Liver (tissue), 10 donors: ENCODE measurements at places on chromosomes 12 and 14.
A peak's percentile ranks its signal among the peaks of the same experiment; 100 is the strongest.

DNA sequence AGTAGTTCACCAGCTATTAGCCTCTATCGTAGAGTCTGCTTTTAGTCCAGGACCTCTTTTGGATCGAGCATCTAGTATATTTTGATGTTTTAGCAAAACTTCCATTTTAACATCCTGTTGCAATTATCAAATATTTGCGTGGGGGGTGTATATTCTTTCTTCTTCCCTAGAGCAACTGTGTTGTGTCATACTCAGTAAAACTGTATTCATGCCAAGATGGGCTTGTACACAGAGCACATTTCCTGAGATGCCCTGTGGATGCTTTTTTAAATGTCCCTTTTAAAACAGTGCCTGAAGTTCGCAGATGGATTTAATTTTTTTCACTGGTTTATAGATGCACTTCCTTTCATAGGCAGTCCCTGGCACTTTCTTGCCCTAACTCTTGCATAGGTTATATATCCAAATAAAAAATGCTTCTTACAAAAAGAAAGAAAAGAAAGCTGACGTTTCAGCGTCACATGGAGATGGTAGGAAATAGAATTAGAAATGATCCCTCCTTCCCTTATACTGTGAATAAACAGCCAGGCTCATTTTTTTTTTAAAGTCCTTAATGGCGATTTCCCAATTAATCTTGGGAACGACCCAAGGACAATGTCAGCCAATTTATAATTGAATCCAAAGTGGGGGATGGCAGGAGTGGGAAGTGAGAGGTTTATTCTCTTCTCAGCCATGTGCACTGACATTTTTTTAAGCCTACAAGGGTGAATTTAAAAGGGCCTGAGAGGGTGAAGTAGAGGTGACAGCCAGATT lies 247.0 kb downstream of the SLC41A2 start:
- no peak for DNase-seq

GRCh38 chr14:105224845-105225570 lies 23.3 kb upstream of the BTBD6 start:
- DNase-seq: no peak

- DNase-seq: no peak
These were observed 25.3 kb downstream of the OAS2 start for GRCh38 chr12:113003636-113004035.

GRCh38 chr12:112480931-112481330 lies 62.2 kb downstream of the PTPN11 start:
- DNase-seq: no peak

- DNase-seq: no peak
These were observed 57.0 kb downstream of the ZNF664 start for GRCh38 chr12:124030008-124030407.

GRCh38 chr12:52044292-52044983 lies 6.8 kb upstream of the NR4A1 start:
- no peak for DNase-seq

DNA sequence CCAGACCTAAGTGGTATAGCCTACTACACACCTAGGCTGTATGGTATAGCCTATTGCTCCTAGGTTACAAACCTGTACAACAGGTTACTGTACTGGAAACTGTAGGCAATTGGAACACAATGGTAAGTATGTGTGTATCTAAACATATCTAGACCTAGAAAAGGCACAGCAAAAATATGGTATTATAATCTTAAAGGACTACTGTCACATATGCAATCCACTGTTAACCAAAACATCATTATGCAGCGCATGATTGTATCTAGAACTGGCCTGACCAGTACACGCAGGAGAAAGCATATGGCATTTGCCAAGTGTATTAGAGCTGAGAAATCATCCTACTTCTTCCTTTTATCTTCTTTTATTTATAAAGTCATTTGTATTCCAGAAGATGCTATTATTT lies 75.5 kb downstream of the SLC8A3 start:
- DNase-seq: no peak

GRCh38 chr12:118061873-118062843 lies 1.2 kb upstream of the WSB2 start:
- peak; percentile 46 for DNase-seq

- no peak for DNase-seq
These were observed 25.0 kb downstream of the SLC25A21 start for GRCh38 chr14:37147310-37147880.

- DNase-seq: no peak
These were observed 3.1 kb downstream of the C14orf180 start for GRCh38 chr14:104582662-104583061.

- no peak for DNase-seq
These were observed 10.6 kb upstream of the KITLG start for GRCh38 chr12:88590851-88591250.

- no peak for DNase-seq
These were observed 75.4 kb upstream of the PWP1 start for GRCh38 chr12:107610021-107610859.

- no peak for DNase-seq
These were observed 188.3 kb upstream of the C14orf180 start for GRCh38 chr14:104390941-104391901.

DNA sequence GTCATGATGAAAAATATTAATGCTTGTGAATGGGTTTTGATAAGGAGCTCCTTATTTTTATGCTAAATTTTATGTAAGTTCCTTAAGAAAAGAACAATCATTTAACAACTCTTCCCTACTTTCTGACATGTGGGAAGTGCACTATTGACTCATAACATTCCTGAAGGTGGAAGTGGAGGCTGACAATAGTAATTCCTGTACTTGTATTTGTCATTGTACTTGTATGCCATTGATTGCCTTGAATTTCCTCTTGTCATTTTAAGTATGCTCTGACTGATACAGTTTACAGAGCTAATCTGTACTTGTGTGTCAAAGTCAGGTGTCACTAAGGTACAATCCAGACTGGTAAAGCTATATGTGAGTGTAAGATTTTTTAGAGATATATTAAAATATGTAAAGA lies 440.0 kb downstream of the SLC16A7 start:
- DNase-seq: no peak

GRCh38 chr14:99274346-99275221 lies 2.6 kb upstream of the BCL11B start:
- peak; percentile 48 for DNase-seq

DNA sequence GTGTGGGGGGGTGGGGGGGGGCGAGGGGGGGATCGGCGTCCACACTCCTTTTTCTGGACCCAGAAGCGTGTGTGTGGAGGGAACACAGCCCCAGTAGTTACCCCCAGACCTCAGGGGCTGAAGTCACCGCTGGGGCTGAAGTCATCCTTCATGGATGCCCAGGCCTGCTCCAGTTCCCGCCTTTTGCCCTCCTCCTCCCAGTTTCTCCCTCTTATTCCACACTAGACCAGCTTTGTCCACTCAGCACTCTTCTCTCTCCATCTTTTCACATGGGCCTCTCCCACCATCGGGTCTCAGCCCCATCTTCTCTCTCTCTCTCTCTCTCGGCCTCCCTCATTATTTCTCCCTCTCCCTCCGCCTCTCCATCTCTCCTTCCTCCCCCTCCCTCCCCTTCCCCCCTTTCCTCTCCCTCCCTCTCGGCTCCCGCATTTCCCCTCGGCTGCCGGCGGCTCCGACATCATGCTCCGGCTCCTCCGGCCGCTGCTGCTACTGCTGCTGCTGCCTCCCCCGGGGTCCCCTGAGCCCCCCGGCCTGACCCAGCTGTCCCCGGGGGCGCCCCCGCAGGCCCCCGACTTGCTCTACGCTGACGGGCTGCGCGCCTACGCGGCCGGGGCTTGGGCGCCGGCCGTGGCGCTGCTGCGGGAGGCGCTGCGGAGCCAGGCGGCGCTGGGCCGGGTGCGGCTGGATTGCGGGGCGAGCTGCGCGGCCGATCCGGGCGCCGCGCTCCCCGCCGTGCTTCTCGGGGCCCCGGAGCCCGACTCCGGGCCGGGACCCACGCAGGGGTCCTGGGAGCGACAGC lies at the start of gene P3H3:
Gene P3H3, plus strand, starts transcription at position 426 of the 799 bp plus-strand sequence. Its CDS starts 34 bp downstream, at position 460.
- DNase-seq: no peak

DNA sequence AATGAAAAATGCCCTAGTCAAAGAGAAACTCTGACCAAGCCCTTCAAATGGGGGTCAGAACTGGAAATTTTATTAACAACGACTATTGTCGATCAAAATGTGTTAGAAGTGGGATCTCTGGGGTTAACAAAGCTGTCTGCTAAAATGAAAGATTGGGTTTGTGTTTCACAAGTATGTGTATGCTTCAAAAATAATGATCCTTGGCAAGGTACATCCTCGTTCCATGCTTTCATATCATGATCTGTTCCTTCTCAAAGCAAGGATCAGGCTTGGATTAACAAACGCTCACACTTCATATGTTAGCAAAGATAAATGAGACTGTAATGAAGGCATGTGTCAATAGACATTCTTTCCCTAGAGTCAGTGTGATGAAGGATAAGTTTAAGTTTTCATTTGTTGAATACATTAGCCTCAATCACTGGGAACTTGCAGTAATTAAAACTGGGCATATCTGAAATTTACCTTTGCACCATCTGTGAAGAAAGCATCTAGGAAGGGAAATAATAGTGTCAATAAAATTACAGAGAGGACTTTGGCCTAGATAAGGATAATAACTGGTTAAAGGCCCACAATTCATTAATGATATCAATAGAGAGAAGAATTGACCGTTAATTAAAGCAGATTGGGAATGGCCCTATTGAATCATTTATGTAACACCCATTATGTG lies 91.8 kb downstream of the RIN3 start:
- no peak for DNase-seq

GRCh38 chr12:54189198-54189539 lies 384 bp upstream of the SMUG1 start:
- no peak for DNase-seq

GRCh38 chr12:89162589-89163261 lies 189.6 kb downstream of the DUSP6 start:
- no peak for DNase-seq

GRCh38 chr12:94265966-94266745 lies 117.8 kb downstream of the PLXNC1 start:
- no peak for DNase-seq

DNA sequence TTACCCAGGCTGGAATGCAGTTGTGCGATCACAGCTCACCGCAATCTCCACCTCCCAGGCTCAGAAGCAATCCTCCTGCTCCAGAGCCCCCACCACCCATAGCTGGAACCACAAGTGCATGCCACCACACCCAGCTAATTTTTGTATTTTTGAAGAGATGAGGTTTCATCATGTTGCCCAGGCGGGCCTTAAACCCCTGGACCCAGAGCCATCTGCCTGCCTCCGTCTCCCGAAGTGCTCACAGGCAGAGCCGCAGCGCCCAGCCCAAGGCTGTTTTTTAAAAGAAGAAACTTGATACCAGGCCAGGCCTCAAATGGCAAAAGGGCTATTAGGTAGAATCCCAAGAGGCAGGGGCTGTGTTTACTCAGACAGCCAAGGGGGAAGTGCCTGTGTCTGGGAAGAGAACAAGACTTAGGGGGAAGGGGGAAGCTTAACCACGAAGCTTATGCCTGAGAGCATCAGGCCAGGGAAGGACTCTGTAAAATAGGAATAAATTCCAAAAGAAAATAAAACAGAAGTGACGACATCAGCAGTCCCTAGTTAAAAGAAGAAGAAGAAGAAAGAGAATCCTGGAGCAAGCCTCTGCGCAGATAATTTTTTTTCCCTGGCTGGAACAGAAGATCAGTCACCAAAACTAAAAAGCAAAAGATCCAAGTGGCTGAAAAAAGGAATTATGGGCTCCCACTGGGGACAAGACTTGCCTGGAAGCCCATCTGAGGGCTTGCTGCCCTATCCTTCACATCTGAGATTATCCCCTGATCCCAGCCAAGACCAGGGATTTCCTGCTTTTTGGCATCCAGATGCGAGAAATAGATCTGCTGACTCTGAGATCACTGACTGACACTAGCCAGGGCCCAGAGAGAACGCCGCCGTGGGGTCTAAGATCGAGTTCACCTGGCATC lies 170.5 kb downstream of the NDUFA12 start:
- DNase-seq: no peak

- DNase-seq: no peak
These were observed 42.4 kb downstream of the ITPR2 start for GRCh38 chr12:26790645-26790994.

GRCh38 chr14:82855912-82856391 lies 1322.3 kb upstream of the SEL1L start:
- DNase-seq: no peak

DNA sequence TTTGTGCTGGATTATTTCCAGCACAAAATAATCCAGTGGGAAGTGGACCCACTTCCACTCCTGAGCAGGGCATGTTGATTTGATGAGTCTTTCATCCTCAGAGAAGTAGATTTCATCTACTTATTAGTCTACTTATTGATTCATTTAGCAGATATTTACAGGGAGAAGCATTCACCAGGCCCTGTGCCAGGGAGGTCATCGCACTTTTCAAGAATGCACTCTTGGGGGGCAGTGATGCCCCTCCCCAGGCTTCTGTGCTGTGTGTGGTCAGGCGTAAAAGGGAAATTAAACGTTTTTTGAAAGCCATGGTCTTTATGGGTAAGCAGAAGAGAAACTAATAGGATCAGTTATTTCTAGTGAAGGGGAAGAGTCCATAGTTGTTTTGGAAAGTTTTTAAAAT lies 610.7 kb upstream of the TMEM132C start:
- DNase-seq: no peak

DNA sequence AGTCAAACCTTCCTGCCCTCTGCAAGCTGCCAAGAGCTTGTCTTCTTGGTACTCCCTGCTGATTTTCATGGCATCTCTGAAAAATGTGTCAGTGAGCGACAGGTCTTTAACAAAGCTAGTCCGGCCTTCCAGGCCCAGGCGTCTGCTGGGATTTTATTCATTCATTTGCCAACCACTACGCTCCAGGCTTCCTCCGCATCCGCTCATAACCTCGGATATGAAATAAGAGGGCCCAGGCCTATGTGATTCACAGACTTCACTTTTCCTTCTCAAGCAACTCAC lies 13.8 kb downstream of the TSPAN9 start:
- no peak for DNase-seq

DNA sequence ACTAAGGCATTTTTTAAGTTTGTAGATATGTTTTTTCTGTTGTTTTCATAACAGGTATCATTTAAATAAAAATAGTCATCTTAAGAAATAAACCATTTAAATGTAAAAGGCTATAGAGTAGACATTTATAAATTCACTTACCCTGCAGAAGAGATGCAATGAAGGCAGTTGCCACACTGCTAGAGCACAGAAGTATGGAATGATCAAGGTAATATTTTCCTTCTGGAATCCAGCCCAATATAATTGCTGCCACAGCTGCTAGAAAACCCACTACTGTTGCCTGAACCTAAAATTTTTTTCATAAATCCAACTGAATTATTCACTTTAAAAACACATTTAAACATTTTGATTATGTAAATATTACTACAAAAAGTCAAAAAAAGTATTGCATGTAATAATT lies 69.2 kb downstream of the SLC41A2 start:
- no peak for DNase-seq

- no peak for DNase-seq
These were observed 13.7 kb downstream of the PPP1R13B start for GRCh38 chr14:103833711-103834110.
